ENCODE measurements at places on chromosomes 2 and 18. TPM values are rescaled to one million over a fixed set of nuclear protein-coding genes. Genes with fewer than 3 reads are reported as not detected.

CTAGE1 gene
- total RNA-seq = not detected

ZNF516 gene
- 28.8 TPM for total RNA-seq

GRCh38 chr2:164644036-164644700 lies 22.9 kb upstream of the GRB14 start:
- peak; percentile 55 for DNase-seq
- H3K27me3 ChIP-seq = no peaks in the 10 kb centered on the region
- H3K36me3 ChIP-seq = no peaks in the 10 kb centered on the region
- H3K4me1 ChIP-seq = peaks cover 6% of the 10 kb centered on the region
- peak overlapping the region; percentile 64 for H3K27ac ChIP-seq

DNA sequence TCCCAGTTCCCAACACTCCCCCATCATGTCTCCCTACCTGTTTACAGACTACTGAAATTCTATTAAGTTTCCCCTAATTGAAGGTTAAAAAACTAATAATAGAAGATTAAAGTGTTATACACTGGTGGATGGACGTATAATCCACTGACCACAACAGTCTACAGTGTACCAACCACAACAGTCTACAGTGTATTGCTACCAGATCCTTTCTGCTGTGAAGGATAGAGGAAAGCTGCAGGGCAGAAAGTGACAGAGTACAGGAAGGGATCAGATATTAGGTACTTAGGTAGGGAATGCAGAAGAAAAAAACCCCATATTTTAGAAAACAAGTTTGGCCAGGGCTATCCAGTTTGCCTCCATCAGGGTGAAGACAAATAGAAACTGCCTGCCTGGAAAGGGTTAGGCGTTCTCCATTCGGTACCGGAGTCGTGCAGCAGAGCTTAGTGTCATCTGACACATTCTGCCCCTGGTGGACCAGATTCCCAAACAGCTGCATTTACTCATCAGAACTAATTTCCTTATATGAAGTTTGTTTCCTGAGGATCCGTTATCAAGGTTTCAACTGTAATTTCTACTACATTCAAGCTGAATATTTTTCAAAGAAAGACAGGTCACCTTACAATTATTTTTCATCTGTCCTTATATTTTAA lies 49.9 kb downstream of the KLF7 start:
- H3K27ac ChIP-seq = no peak overlapping the region
- peaks cover 5% of the 10 kb centered on the region for H3K4me1 ChIP-seq
- H3K36me3 ChIP-seq = no peaks in the 10 kb centered on the region
- H3K27me3 ChIP-seq = no peaks in the 10 kb centered on the region
- no peak for DNase-seq
